Brain microvascular endothelial cell (primary cell): ENCODE measurements at places on chromosomes 12 and 14.

- DNase-seq, result no peak
Observed at GRCh38 chr14:52596861-52597260, 44.2 kb downstream of the GPR137C start.

DNA sequence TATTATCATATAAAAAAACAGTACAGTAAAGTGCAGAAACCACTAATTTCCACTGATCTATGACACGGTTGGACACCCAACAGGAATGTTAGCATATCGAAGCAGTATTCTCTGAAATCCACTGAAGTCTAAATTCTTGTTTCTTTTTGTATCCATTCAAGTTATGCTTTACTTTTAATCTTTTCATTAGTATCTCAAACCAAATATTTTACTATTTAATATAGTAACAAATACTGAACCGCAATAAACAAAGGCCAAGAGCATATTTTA is 41.1 kb downstream of the ATXN2 start:
- DNase-seq, result no peak

- DNase-seq, result no peak
Observed at GRCh38 chr12:70365398-70365647, 767 bp upstream of the KCNMB4 start.

DNA sequence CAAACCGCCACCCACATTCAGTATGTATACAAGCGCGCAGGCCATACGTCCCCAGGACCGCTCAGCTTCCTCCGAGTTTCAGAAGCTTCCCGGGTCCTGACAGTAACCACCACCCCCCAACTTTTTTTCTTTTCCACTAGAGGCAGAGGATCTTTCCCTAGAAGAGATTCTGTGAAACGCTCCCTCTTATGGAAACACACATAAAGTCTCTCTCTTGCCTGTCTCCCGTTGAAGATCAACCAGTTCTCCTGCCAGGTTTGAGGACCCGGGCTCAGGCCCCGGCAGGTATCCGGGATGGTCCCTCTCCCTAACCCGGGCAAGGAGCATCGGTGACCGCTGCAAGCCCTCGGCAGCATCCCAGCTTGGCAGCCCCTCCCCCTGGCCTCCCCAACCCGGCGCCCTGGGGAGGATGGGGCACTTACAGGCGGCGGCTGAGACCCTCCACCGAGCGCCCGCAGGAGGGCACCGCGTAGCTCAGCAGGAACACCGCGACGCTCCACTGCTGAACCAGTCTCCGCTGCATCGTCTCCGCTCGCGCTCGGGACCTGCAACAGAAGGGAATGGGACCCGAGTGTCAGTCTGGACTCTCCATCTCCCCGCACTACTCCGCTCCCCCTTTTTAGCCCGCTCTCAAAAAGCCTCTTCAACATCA is 3.4 kb downstream of the PTHLH start:
- DNase-seq, result no peak

- DNase-seq, result no peak
Observed at GRCh38 chr14:29601616-29602015, 326.0 kb downstream of the PRKD1 start.

DNA sequence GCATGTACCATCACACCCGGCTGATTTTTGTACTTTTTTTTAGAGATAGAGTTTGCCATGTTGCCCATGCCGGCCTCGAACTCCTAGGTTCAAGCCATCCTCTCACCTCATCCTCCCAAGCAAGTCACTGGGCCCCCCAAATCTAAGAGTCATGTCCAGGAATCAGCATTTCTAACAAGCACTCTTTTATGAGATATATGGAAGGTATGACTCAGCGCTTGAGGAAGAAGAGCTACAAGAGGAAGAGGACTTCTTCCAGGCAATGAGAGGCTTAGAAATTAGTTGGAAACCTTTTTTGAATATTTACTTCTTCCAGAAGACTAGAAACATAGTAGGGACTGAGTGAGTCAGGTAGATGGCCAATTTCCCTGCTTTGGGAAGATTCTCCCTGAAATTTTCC is 114.5 kb downstream of the HMGA2 start:
- no peak for DNase-seq

DNA sequence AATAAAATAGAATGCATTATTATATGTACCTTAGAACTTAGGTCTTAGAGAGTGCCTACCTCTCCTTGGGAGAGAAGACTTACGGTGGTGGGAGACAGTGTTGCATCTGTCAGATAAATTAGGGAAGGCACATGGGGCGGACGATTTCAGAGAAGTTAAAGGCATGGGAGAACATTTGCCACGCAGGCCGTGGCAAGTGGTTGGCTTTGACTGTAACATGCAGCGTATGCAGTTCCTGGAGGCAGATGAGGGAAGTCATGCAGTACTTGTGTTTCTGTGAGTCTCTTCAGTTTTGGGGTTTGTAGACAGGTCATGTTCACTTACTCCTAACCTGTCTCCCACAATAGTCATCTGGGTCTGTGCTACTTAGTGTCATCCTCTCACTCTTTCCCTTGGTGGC is 43.6 kb downstream of the ETV6 start:
- DNase-seq, result no peak

DNA sequence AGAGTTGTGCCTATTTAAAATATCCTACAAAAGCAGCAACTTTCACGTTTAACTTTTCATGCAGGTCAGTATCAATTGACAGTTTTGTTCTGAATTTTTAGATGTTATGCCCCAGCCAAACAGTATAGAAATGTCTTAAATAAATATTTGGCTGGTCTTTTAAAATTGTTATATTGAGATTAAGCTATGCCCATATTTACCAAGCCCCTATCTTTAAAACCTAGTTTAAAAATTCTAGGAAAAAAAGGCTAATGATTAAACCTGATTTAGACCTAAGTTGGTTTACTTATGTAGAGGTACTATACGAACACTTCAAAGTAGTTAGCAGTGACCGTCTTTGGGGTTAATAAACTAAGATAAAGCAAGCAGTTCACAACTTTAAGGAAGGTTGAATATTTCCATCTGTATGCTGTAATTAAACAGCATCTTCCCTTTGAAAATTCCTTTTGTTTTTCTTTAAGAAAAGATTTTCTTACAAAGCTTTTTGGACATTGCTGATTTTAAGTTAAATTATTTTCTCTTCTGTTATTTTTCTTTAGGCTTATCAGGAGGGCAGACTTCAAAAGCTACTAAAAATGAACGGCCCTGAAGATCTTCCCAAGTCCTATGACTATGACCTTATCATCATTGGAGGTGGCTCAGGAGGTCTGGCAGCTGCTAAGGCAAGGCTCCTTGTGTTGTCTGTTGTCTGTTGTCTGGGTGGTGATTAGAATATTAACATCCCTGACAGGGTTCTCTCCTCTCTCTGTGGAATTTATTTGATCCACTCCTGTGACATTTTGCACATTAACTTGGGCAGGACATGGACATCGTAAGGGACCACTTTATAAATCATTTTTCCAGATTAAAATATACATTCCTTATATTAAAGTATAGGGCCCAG is 7.5 kb downstream of the EID3 start:
- DNase-seq, result no peak

DNA sequence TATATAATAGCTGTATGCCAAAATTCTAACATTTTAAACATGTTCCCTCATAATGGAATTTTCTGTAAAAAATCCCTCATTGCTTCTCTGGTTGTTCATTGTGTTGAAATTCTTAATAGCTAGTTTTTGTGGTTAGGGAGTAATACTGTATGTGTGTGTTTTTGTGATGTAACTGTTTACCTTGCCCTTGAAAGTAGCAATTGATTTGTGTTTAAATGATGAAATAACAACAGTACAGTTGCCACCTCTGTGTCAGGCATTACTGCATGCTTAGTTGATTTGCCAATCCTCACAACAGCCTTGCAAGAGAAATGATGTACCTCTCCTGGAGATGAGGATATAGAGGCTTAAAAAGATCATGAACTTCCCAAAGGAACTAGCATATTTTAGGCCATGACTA is 94.9 kb downstream of the DAAM1 start:
- no peak for DNase-seq

- no peak for DNase-seq
Observed at GRCh38 chr12:2311020-2311778, 258.4 kb downstream of the CACNA1C start.

GRCh38 chr14:50977863-50978528 is 33.7 kb upstream of the PYGL start:
- DNase-seq, result no peak

- DNase-seq, result no peak
Observed at GRCh38 chr12:118689793-118690192, 291.5 kb upstream of the SRRM4 start.

DNA sequence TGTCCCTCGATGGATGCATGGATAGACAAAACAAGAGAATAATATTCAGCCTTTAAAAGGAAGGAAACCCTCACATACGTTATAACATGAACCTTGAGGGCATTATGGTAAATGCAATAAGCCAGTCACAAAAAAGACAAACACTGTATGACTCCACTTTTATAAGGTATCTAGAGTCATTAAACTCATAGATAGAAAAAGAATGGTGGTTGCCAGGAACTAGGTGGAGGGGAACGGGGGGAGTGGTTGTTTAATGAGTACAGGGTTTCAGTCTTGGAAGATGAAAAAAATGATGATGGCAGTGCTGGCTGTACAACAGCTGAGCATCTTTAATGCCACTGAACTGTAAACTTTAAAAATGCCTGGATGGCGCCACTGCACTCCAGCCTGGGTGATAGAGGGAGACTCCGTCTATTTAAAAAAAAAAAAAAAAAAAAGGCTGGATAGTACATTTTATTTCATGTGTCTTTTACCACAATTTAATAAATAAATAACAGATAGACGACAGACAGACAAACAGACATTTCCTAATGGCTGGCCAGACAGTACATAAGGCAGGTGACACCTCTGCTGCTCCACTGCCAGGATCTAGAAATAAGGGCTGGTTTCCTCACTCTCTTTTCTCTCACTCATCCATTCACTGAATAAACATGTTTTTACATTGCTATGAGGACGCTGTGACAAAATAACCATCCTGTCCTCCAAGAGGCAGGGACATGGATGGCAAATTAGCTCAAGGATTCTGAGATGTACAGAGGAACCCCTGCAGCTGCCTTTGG is 118.8 kb downstream of the FOXN3 start:
- DNase-seq, result no peak
